ENCODE measurements at places on chromosomes 12 and 14. TPM values are rescaled to one million over a fixed set of nuclear protein-coding genes. Genes with fewer than 3 reads are reported as not detected.

The SDR39U1 gene
- 73.5 TPM for total RNA-seq

The ADCY4 gene
- total RNA-seq: 61.7 TPM

The NANOG gene
- total RNA-seq: 2.5 TPM

The FAM181A gene
- not detected for total RNA-seq

The RPGRIP1 gene
- 0.49 TPM for total RNA-seq

The PACS2 gene
- 101 TPM for total RNA-seq

The RESF1 gene
- total RNA-seq: 68.1 TPM

The CCDC196 gene
- not detected for total RNA-seq

The CABP1 gene
- total RNA-seq: 5.9 TPM
